ENCODE measurements at places on chromosomes 16 and 17.
A peak's percentile ranks its signal among the peaks of the same experiment; 100 is the strongest.

DNA sequence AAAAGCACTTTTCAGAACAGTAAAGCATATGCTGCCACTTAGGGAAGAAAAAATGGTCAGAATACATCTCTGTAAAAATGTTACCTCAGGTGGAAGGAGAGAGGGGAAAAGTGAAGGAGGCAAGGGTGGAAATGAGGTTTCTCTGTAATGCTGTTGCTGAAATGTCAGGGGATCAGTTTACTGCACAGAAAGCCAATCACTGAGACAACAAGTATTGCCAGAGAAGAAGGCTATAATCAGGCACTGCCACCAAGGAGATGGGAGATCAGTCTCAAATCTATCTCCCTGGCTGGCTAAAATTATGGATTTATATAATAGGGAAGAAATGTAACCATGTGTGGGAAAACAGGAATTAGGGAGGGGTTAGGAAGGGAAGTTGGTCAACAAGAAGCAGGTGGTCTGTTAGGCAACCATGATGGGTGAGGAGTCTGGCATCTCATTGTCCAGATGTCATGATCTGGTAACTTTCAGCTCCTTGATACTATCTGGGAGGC lies 27.7 kb upstream of the GUCY2D start:
- DNase-seq, result no peak
- no peaks in the 10 kb centered on the region for H3K4me1 ChIP-seq
- H3K4me3 ChIP-seq, result no peak overlapping the region
- H3K27me3 ChIP-seq, result peaks cover 40% of the 10 kb centered on the region

DNA sequence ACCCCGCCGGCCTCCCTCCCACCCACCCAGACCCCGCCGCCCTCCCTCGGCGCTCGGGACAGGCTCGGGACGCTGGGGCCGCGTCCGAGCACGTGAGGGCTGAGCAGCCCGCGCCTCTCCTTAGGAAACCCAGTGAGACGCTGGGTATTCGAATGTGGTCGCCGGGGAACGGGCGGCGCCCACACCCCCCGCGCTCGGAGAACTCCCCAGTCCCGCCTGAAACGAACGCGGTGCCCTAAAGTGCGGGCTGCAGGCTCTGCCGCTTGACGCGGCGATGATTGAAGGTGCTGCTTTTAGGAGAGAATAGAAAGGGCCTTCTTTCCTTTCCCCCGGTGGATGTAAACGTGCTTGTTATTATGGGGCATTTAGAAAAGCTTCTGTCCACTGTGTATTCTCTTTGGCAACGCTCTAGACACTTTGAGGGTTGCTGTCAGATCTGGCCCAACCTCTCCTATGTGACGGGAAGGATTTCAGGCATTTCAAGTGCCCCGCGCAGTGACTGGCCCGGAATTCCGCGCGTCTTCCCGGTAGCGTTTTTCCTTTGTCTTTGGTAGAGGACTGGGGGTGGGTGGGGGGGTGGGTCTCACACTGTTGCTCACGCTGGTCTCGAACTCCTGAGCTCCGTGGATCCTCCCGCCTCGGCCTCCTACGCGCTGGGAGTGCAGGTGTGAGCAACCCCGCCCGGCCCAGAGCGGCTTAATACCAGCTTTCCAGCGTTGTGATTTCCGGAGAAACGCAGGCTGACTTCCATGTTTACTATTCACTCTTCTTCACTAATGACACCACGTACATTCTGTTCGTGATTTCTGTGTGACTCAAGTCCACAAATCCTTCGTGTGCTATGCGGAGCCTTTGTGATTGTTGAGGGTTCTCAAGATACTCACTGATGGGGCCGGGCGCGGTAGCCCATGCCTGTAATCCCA lies 21.8 kb upstream of the FOXK2 start:
- H3K36me3 ChIP-seq, result peaks cover 2% of the 10 kb centered on the region
- peak; percentile 34 for DNase-seq
- H3K27ac ChIP-seq, result peak overlapping the region; percentile 89
- H3K4me3 ChIP-seq, result peak overlapping the region; percentile 88
- H3K27me3 ChIP-seq, result peaks cover 6% of the 10 kb centered on the region

GRCh38 chr16:405548-406506 lies 4.1 kb downstream of the DECR2 start:
- peaks cover 2% of the 10 kb centered on the region for H3K4me1 ChIP-seq
- peaks cover 16% of the 10 kb centered on the region for H3K36me3 ChIP-seq
- no peak overlapping the region for H3K4me3 ChIP-seq
- no peak overlapping the region for H3K27ac ChIP-seq

- H3K27ac ChIP-seq, result no peak overlapping the region
- H3K4me3 ChIP-seq, result no peak overlapping the region
- no peaks in the 10 kb centered on the region for H3K36me3 ChIP-seq
- peaks cover 3% of the 10 kb centered on the region for H3K4me1 ChIP-seq
- no peak for DNase-seq
These were observed 42.0 kb downstream of the BAHCC1 start for GRCh38 chr17:81437191-81437651.

- H3K4me1 ChIP-seq, result peaks cover 70% of the 10 kb centered on the region
- H3K36me3 ChIP-seq, result peaks cover 69% of the 10 kb centered on the region
- H3K27me3 ChIP-seq, result no peaks in the 10 kb centered on the region
- H3K4me3 ChIP-seq, result peak overlapping the region; percentile 77
- no peak for DNase-seq
- H3K27ac ChIP-seq, result peak overlapping the region; percentile 93
These were observed 28.5 kb downstream of the IL21R start for GRCh38 chr16:27430512-27430911.

DNA sequence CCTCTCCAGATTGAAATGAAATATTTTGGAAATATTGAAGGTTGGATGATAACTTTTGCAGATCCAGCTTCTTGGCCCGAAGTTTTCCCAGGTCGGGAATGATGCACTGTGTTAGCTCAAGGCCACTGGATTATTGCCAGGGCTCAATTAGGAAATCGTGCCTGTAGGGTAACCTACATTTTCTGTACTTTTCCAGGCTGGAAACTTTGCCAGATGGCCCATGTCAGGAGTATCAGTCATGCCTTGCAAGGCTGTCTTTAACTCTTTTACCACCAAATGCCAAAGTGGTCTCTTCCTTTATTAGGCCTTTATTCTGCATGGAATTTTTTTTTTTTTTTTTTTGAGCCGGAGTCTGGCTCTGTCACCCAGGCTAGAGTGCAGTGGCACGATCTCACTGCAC lies 8.9 kb upstream of the SEC14L1 start:
- no peaks in the 10 kb centered on the region for H3K27me3 ChIP-seq
- H3K27ac ChIP-seq, result no peak overlapping the region
- no peak overlapping the region for H3K4me3 ChIP-seq
- peaks cover 4% of the 10 kb centered on the region for H3K36me3 ChIP-seq
- DNase-seq, result no peak

DNA sequence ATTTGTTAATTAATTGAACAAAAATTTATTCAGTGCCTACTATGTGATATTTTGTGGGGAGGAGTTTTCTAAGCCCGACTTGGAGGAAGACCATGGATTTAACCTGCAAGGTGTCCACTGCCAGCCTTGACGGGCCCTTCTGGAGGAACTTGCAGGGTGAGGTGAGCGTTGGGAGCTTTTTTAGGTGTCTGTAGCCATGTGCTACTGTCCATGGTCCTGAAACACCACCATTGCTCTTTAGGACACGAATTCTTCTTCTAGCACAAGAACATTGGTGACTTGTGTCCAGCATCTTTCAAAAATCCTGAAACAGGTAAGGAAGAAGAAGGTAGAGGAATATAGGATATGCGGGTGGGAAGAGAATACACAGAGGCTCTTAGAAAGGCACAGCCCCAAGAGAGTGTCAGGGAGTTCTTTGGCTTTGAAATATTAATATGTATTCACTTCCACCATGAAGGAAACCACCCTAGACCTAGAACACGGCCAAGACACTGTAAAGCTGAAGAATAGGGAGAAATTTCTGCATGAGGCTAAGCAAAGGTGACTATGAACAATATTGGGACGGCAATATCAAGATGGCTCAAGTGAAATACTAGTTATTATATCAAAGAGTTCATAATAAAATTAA lies 27.9 kb upstream of the OR4D1 start:
- no peaks in the 10 kb centered on the region for H3K4me1 ChIP-seq
- H3K27ac ChIP-seq, result no peak overlapping the region
- peaks cover 33% of the 10 kb centered on the region for H3K27me3 ChIP-seq
- H3K36me3 ChIP-seq, result no peaks in the 10 kb centered on the region
- no peak for DNase-seq
- no peak overlapping the region for H3K4me3 ChIP-seq

- no peak for DNase-seq
- no peaks in the 10 kb centered on the region for H3K27me3 ChIP-seq
- no peak overlapping the region for H3K27ac ChIP-seq
- H3K4me1 ChIP-seq, result peaks cover 39% of the 10 kb centered on the region
- peaks cover 5% of the 10 kb centered on the region for H3K36me3 ChIP-seq
These were observed 32.9 kb downstream of the CPSF4L start for GRCh38 chr17:73228748-73229236.

DNA sequence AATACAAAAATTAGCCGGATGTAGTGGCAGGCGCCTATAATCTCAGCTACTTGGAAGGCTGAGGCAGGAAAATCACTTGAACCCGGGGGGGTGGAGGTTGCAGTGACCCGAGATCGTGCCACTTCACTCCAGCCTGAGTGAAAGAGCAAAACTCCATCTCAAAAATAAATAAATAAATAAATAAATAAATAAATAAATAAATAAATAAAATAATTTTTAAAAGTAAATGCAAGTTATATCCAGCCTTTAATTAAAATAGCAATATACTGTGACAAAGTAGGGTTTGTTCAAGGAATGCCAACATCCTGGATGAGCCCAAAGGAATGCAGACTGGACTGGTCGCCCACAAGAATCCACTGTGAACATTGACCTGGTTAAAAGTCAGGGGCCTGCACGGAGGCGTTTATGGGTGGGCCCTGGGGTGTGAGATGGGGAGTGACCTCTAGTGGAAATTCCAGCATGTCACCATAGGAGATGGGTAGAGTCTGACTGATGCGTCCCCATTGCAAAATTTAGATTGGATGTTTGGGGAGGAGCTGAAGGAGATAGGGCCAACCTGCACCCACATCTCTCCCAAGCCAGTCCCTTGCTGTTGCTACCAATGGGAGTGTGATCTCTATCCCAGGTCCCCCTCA lies 9.7 kb upstream of the PIK3R5 start:
- no peak overlapping the region for H3K4me3 ChIP-seq
- H3K36me3 ChIP-seq, result peaks cover 3% of the 10 kb centered on the region
- no peak overlapping the region for H3K27ac ChIP-seq
- no peaks in the 10 kb centered on the region for H3K27me3 ChIP-seq
- DNase-seq, result no peak

DNA sequence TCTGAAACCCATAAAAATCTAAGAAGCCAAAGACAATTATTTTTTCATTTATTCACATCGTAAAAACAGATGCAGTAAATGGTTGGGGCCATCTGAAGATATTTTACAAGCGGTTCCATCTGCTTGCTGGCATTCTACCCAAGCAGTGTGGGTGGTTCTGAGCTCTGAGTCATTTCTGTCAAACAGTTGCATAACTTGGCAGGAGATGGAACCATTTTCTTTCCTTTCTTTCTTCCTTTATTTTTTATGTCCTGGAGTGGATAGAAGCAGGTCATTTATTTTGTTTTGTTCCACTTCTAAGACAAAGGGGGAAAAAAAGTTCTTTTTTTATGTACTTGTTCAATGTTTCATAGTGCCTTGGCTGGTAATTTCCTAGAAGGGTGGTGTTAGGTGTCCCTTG lies 1151.9 kb upstream of the GOT2 start:
- H3K27ac ChIP-seq, result no peak overlapping the region
- no peaks in the 10 kb centered on the region for H3K27me3 ChIP-seq
- H3K4me1 ChIP-seq, result no peaks in the 10 kb centered on the region
- no peak overlapping the region for H3K4me3 ChIP-seq

DNA sequence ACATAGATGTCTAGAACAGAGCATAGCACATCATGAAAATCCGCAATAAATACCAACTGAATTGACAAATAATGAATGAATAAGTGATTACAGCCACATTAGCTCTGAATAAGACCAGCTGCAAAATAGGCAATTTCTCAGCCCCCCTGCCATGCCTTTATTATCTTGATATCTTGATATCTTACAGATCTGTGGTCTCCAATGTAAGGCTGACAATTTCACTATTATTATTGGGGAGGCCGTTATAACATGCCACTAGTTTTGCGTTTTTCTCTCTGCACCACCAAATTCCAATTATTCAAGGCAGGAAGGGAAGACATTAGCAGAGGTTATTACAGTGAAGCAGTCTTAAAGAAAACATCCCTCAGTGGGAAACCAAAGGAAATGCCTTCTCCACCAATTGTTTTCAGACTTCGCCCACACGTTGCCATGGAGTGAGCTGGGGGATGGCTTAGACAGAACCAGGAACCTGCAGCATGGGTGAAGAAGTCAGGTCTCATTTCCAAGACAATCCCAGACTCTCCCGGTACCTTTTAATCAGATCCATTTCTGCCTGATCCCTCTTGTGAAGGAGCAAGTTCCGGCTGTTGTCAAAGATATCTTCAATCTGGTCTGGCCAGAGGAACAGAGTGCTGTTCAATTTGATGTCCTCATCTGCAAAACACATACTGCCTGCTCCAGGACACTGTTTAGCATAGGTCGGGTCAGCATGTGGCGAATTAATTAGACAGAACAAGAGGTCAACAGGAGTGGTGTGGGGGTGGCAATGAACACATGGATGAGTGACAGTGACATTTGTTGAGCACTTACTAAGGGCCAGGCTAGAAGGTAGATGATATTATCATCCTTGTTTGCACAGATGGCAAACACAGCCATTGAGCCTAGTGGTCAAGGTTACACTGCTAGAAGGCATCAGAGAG lies 46.4 kb downstream of the DNAH3 start:
- peaks cover 4% of the 10 kb centered on the region for H3K4me1 ChIP-seq
- no peak for DNase-seq
- peaks cover 27% of the 10 kb centered on the region for H3K27me3 ChIP-seq
- H3K4me3 ChIP-seq, result no peak overlapping the region
- H3K27ac ChIP-seq, result no peak overlapping the region

DNA sequence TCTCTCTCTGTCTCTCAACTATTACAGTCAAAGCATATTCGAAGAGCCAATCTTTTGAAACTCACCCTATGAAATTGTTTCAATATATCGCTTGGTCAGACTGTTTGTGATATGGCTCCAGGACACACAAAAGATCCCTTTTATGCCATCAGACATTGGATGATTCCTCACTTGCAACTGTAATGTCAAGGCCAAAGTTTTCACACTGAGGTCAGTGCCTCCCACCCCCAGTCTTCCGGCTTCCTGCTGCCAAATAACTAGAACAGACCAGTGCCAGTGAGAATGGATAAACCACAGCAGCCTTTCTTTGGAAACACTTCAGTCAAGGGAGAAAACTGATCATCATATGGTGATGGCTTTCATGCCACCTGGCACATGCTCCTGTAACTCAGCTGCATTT lies 321.9 kb upstream of the ZFHX3 start:
- no peaks in the 10 kb centered on the region for H3K4me1 ChIP-seq
- no peak for DNase-seq
- no peak overlapping the region for H3K4me3 ChIP-seq
- peaks cover 9% of the 10 kb centered on the region for H3K27me3 ChIP-seq
- H3K27ac ChIP-seq, result no peak overlapping the region
- H3K36me3 ChIP-seq, result no peaks in the 10 kb centered on the region

- no peak overlapping the region for H3K27ac ChIP-seq
- no peak overlapping the region for H3K4me3 ChIP-seq
- H3K4me1 ChIP-seq, result peaks cover 29% of the 10 kb centered on the region
- no peak for DNase-seq
- H3K27me3 ChIP-seq, result no peaks in the 10 kb centered on the region
- peaks cover 73% of the 10 kb centered on the region for H3K36me3 ChIP-seq
These were observed 849 bp upstream of the SOX15 start for GRCh38 chr17:7590743-7591142.

All from stimulated activated naive B cell treated with anti-CD40 and anti-IgM and Interleukin-4, amounts not matched to agents 10 μg/mL and 1 μg/mL and 100 μg/mL, for 72 hours (primary cell).